ENCODE measurements at places on chromosomes 6 and 20. TPM values are rescaled to one million over a fixed set of nuclear protein-coding genes. Genes with fewer than 3 reads are reported as not detected.

GRCh38 chr6:32684246-32684645, 17.8 kb upstream of the HLA-DQB1 start:
- no peaks in the 10 kb centered on the region for H3K27me3 ChIP-seq
- H3K36me3 ChIP-seq: no peaks in the 10 kb centered on the region

Gene TOMM6
- 159 TPM for total RNA-seq

DNA sequence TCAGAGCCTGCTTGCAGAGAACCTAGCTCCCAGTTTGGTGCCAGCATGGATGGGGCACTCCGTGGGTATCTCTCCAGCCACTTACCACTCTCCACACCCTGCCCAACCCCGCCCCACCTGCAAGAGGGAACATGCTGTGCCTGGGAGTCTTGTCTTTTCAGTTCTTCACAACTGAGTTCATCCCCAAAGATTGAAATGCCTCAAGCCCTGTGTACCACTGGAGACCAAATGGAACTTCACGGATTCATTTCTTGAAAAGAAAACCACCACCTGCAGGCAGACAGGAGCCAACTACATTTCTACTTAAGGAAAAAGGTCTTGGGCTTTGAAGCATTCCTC, 50.1 kb downstream of the TRERF1 start:
- no peaks in the 10 kb centered on the region for H3K27me3 ChIP-seq
- no peak for DNase-seq
- no peak overlapping the region for H3K27ac ChIP-seq

Gene MYMX
- not detected for total RNA-seq

DNA sequence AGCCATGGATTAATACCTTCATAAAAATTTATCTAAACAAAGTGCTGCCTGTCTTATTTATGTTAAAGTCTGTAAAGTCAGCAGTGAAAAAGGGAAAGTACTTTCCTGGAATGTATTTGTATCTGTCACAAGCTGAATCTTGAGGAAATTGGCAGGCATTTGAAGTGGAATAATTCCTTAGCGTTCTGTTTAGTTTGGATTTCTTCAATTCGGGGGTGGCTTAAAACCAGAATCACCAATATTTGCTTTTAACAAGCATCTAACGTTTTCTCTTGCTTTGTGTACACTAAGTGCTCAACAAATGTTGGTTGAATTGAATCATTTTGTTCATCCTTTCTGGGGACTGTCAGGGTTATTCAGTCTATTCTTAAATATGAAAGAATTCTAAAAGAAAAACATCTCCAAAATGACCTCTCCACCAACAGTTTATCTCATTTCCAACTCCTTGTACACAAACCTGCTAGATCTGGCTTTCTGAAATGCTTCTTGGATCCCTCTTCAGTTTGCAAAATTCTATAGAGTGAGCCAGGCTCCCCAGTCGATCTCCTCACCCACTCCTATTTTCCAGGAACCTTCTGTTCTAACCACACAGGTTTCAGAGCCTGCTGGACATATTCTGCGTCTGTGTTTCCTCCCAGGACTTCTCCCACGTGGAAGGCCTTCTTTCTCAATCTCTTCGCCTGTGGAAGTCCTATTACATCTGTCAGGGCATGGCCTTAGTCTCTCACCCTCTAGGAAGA, 2.0 kb upstream of the NPEPL1 start:
- H3K4me3 ChIP-seq: no peak overlapping the region
- no peaks in the 10 kb centered on the region for H3K36me3 ChIP-seq

GRCh38 chr20:44666066-44666465, 14.6 kb upstream of the ADA start:
- peaks cover 8% of the 10 kb centered on the region for H3K27me3 ChIP-seq
- H3K27ac ChIP-seq: no peak overlapping the region
- DNase-seq: no peak

Gene CLVS2
- total RNA-seq: not detected

DNA sequence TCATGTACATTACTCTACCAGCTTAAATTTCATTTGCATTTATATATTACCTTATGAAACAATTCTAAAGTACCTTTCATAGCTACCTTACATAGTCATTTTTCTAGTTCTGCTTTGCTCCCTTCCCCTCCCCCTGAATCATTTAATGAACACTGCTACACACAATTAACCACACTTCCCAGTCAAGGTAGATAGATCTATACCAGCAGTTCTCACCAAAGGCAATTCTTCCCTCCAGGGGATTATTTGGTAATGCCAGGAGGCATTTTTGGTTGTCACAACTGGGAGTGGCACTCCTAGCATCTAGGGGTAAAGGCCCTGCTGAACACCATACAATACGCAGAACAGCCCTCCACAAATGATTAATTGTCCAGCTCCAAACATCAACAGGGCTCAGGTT, 143.9 kb upstream of the SHLD1 start:
- no peak overlapping the region for H3K4me3 ChIP-seq
- H3K27me3 ChIP-seq: no peaks in the 10 kb centered on the region
- H3K27ac ChIP-seq: no peak overlapping the region
- no peaks in the 10 kb centered on the region for H3K36me3 ChIP-seq

Gene CFB
- 1.4 TPM for total RNA-seq

- H3K4me3 ChIP-seq: no peak overlapping the region
- no peaks in the 10 kb centered on the region for H3K36me3 ChIP-seq
- H3K27ac ChIP-seq: no peak overlapping the region
Measured at GRCh38 chr20:34604980-34605788, 46.7 kb downstream of the MAP1LC3A start.

Gene PNLDC1
- 0.11 TPM for total RNA-seq

DNA sequence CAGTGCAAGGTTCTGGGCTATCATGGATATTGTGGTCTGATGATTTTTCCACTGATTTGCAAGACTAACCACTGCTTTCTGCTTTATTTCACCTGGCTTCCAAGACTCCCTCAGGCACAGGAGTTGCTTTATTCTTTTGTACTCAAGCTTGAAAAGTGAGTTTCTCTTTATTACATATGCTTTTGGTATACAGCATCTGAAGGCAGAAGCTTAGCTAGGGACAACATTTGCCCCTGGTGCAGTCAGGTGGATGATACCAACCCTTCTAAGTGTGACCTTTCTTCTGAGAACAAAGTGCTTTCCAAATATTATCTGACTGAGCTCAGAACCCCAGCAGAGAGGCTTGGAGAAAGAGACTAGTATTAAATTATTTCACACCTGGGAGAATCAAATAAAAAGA, 94.0 kb upstream of the PHACTR1 start:
- H3K4me1 ChIP-seq: no peaks in the 10 kb centered on the region
- peaks cover 2% of the 10 kb centered on the region for H3K27me3 ChIP-seq
- H3K4me3 ChIP-seq: no peak overlapping the region
- H3K27ac ChIP-seq: no peak overlapping the region
- DNase-seq: no peak
- H3K36me3 ChIP-seq: no peaks in the 10 kb centered on the region

Gene HLA-DOA
- total RNA-seq: 0.48 TPM

- no peak for DNase-seq
- no peaks in the 10 kb centered on the region for H3K27me3 ChIP-seq
- H3K36me3 ChIP-seq: no peaks in the 10 kb centered on the region
- no peaks in the 10 kb centered on the region for H3K4me1 ChIP-seq
- H3K4me3 ChIP-seq: no peak overlapping the region
- no peak overlapping the region for H3K27ac ChIP-seq
Measured at GRCh38 chr20:20211274-20211987, 156.5 kb upstream of the INSM1 start.

Data from astrocyte (in vitro differentiated cells and primary cell).